ENCODE measurements at places on chromosomes 1 and 21.

GRCh38 chr1:180579961-180580611 lies 21.3 kb downstream of the OVAAL start:
- DNase-seq = peak; percentile 19

DNA sequence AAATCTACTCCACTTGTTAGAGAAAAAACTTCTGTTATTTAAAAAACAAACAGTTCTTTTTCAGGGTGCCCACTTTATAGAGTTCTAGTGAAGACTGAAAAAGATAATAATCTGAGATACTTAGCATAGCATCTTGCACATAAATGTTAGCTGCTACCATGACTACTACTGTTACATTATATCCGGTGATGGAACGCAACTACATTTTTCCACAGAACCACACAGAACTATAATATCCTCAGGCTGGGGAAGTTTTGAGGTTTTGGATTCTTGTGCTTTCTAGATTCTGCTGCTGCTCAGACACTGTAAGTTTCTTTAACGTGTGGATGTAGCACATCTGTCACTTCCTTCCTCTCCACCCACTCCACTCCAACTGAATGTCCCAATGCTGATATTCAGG lies 110.3 kb downstream of the PTPN14 start:
- no peak for DNase-seq

GRCh38 chr1:209443361-209443931 lies 140.1 kb upstream of the CAMK1G start:
- no peak for DNase-seq

DNA sequence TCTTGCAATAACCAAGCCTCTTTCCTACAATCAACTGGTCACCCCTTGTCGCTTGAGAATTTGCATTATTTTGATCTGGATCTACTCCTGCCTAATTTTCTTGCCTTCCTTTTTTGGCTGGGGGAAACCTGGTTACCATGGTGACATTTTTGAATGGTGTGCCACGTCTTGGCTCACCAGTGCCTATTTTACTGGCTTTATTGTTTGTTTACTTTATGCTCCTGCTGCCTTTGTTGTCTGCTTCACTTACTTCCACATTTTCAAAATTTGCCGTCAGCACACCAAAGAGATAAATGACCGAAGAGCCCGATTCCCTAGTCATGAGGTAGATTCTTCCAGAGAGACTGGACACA lies 743 bp downstream of the GPR52 start:
- DNase-seq = no peak

DNA sequence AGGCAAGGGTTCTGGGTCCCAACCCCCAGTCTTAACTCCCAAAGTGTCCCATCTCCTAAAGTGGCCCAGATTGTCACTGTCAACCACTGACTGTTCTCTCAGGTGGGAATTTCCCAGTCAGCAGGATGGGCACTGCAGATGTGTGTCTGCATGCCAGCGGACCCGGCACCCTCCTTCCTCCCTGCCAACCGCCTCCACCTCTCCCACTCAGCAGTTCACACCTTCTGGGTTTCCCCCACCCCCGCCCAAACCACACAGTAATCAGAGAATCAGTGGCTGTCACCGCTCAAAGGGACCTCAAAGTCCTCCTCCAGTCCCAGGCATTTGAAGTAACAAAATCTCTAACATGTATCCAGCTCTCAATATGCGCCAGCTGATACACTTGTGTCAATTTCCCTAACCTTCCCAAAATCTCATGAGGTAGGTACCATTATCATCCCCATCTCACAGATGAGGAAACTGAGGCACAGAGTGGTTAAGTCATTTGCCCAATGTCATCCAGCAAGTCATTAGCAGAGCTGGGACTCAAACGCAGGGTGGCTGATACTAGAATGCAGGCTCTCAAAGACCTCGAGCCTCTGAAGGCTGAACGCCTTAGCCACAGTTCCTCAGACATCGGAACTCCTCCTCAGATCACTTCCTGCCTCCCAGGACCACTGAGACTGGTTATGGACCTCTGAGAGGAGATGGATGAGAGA lies 4.8 kb downstream of the RUNX3 start:
- no peak for DNase-seq

- DNase-seq = no peak
These were observed 28.6 kb downstream of the KAZN start for GRCh38 chr1:14626869-14627607.

- no peak for DNase-seq
These were observed 7.7 kb upstream of the ECE1 start for GRCh38 chr1:21297975-21298374.

GRCh38 chr21:20971296-20971921 lies 26.8 kb upstream of the NCAM2 start:
- DNase-seq = peak; percentile 52

DNA sequence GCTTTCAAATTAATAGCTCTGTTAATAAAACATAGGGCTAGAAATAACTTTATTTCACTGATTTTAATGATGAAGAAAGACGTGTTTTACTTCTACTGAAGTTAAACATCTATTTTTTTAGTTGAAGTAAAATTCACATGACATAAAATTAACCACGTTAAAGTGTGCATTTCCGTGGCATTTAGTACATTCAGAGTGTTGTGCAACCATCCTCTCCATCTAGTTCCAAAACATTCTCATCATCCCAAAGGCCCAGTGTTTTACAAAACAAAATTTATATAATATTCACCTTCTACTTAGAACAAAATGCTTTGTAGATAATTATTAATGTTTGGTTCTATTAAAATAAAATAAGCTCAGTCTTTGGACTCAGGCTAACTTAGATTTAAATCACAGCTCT lies 108.5 kb upstream of the GNG12 start:
- DNase-seq = no peak

DNA sequence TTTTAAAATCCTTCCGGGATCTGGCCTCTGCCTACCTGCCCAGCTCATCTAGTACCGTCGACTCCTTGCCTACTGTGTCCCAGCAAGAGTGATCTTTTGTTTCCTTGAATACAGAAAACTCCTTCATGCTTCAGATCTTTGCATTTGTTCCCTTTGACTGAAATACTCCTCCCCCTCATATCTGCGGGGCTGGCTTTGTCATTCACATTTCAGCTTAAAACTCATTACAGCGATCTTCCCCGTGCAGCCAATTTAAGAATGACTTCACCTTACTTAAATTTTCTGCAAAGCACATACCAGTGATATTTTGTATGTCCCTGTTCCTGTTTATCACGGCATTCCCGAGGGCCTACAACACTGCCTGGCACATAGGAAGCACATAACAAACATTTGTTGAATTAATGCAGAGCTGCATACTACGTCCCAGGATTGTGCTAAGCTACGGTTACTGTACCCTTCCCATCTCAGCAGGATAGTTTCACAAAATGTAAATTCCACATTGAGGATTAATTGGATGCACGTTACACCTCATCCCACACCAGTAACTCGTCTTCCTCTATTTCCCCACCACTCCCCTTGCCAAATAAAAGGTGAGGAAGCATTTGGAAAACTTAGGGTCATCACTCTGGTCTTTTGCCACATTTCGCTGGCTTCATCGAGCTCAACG lies 837 bp upstream of the DESI2 start:
- no peak for DNase-seq

- no peak for DNase-seq
These were observed 53.4 kb upstream of the PRKACB start for GRCh38 chr1:84090447-84091245.

DNA sequence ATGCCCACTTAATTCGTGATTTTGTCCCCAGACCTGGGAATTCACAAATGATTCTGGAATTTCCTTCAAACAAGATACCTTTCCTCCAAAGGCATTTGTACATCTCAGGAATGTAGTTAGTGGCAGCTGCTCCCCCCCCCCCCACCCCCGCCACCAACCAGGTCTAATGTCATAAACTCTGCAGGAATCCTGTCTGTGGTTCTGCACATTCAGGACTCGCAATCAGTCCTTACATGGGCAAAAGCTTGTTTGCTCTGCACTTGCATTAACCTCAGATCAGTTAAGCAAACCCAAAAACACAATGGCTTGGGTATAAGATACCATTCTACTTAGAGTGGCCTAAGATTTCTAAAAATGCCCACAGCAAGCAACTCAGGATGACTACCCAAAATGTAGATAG lies 143.8 kb downstream of the TGFB2 start:
- DNase-seq = no peak

DNA sequence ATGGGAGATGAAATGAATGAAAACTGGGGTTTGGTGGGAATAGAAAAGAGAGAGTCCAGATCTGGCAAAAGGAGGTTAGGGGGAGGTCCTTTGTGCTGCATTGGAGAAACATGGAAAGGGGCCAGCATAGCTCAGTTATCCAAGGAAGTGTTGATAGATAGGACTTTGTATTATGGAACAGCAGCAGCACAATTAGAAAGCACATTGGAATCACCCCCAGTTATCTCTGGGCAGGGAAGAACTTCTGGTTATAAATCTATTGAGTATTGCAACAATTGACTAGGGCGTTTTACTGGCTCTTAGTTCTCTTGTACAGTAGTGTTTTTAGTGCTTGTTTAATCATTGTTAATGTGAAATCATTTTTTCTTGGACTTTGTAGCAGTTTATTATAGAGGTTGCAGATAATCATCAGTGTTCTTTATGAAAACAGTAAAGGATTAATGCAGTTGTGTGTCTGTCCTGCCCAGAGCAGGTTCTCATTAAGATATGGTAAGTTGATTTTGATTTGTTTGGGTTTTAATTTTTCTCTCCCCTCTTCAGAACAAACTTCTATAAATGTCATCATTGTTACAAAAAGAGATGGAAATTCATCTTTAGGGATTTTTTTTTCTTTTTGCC lies 76.6 kb downstream of the NR5A2 start:
- DNase-seq = no peak

DNA sequence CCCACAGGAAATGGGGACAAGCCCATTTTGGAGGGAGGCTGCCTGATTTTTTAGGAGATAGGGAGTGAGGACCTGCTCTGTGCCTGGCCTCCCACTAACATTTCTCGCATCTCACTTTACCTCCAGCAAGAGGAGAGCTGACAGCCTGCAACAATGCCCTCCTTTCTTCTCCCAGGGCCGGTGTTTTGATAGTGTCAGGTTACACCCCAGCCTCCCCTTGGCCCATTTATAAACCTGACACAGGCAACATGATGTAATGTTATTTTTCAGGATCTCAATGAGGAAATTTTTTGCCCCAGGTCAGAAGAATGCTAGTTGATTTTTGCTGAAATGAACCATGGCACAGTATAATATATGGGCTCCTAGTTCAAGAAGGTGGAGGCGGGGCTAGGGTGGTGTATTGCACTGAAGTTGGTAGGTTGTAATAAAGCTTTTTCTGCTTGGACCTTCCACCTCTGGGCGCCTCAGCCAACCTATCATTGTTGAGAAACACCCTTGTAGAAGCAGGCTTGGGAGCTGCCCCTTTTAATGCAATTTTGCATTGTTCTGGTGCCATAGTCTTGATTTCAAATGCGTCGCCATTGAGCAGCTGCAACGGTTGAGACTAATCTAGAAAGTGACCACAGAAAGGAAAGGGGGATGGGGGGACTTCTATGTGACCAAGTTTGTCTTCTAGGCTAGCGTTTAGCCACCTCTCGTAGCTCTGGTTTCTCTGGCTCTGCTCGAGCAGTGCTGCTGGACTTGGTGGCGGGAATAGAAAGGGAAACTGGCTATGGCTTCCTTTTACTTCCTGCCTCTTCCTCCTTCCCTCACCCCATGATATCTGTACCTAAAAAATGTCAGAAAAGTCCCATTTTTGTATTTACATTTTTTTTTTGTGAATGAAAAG lies 53.0 kb downstream of the PBX1 start:
- peak; percentile 13 for DNase-seq

- no peak for DNase-seq
These were observed 14.3 kb upstream of the S100A11 start for GRCh38 chr1:152050886-152051675.

DNA sequence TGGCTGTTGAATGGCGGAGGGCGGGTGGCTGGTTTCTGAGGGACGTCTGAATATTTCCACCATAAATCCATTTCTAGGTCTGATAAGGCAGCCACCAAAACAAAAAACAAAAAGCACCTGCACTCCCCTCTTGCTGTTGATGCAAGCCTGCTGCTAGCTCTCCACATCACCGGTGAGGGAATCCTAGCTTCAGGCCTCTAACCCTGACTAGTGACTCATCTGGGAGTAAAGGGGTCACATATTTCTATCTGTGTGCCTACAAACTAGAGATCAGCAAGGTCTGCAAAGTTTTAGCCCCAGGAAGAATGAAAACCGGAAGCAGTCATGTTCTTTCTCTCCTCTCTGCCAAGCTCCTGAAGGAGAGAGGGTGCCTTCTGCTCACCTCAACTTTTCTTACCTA lies 10.3 kb upstream of the ERMAP start:
- no peak for DNase-seq

DNA sequence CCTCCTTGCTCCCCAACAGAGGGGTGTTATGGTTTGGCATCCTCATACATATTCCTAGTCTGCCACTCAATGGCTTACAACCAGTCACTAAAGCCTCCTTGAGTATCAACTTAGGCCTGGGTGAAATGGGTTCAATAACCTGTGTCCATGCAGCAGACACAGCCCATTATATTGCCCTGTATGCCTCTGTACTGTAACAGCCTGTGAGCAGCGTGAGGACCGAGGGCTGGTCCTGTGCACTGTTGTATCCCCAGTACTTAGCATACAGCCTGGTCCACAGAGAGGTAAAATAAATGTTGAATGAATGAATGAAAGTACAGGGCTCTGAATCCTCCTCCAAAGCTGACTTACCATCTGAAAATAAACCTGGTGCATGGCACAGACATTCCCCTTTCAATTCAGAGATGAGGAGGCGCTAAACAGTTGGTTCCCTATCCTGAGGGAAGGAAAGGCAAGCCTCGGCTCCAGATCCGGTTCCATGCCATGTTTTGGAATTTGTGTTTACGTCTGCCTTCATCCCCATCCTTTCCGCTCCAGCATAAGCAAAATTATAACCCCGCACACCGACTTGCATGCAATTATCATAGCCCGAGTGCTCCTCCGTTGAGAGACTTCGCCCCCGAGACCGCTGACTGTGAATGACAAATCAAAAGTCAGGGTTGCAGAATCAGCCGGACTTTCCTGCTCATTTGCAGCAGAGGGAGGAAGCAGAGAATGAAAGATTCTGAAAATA lies 45.0 kb upstream of the DNAJC6 start:
- peak; percentile 63 for DNase-seq

GRCh38 chr21:29330797-29331196 lies 32.1 kb downstream of the BACH1 start:
- DNase-seq = no peak

- DNase-seq = no peak
These were observed 312.2 kb downstream of the MATN1 start for GRCh38 chr1:30411206-30411605.

- DNase-seq = no peak
These were observed 44.1 kb downstream of the UCK2 start for GRCh38 chr1:165871311-165872067.

DNA sequence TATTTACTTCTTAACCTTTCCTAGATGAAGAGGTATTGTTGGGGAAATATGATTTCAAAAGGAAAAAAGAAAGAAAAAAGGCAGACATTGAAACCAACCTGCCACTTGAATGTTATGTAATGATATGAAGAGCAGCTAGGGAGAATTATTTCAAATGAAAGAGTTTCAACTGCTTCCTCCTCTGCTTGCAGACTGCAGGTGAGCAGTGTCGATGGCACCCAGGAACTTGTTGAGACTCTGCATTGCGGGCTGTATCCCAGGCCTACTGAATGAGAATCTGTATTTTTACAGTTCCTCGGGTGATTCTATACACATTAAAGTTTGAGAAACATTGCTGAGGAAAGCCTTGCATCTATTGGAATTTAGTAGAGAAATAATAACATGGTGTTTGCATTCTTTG lies 3.7 kb upstream of the RUNX1 start:
- no peak for DNase-seq
